ENCODE measurements at places on chromosomes 16 and 17.

GRCh38 chr16:60681043-60681442 is 1355.2 kb downstream of the CDH8 start:
- DNase-seq, result no peak

DNA sequence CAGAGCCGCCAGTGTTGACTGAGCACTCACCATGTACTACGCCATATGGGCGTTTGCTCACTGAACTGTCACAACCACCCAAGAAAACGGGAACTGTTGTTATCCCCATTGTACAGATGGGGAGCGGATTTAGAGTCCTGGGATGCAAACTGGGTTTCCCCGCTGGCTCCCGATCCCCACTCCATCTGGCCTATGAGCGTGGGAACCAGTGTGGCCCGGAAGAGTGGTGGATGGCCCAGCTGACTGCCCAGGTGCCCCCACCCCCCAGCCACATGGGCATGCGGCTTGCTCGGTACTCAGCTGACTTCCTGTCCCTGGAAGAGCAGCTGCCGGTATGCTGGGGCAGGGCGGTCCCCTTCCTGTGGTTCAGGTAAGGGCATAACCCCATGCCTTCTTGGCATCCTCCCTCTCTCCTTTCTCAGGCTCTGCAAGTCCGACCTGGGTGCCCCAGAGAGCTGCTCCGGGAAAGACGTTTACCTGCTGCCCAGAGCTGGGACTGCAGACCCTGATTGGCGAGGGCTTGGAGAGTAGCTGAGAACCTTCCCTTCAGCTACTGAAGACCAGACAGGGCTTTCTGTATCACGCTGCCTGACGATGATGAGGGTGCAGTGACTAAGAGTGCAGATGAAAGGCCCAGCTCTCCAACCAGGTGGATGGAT is 16.2 kb downstream of the SOCS3 start:
- DNase-seq, result peak; percentile 84

- peak; percentile 35 for DNase-seq
Observed at GRCh38 chr17:142102-142661, 4.8 kb downstream of the SCGB1C2 start.

DNA sequence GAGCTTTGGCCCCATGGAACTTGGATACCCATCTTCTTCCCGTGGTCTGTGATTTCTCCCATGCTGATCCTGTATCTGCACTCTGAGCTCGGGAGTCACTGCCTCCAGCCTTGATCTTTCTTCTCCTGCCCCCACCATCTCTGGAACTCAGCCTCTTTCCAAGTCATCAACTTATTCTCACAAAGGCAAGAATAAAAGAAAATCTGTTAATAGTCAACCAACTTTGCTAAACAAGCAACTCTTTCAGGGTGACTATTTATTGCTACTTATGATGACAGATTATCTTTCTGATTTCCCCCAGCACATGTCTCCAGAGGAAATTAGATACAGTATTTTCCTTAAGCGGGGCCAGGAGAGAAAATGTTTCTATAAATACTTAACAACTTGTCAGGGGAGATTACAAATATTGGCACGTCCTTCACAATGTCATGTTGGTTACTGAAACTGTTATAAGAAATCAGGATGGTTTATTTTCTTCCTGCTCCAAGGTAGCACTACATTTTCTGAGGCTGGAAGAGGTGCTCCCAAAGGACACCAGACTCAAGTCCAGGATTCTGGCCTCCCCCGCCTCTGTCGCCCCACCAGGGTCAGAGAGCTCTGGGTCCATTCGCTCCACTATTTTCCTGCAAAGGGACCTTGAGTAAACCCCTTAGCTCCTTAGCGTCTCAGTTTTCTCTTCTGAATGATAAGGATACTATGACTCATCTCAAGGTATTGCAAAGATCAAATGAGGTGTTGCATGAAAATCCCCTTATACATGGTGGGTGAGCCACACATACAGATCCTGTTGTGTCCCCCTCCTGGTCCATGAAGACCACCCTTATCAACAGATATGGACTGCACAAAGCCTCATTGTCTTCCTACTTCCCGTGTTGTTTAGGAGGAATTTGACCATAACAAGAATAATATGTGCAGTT is 205.2 kb upstream of the WSCD1 start:
- no peak for DNase-seq

- DNase-seq, result no peak
Observed at GRCh38 chr16:23114131-23114904, 34.9 kb downstream of the USP31 start.

DNA sequence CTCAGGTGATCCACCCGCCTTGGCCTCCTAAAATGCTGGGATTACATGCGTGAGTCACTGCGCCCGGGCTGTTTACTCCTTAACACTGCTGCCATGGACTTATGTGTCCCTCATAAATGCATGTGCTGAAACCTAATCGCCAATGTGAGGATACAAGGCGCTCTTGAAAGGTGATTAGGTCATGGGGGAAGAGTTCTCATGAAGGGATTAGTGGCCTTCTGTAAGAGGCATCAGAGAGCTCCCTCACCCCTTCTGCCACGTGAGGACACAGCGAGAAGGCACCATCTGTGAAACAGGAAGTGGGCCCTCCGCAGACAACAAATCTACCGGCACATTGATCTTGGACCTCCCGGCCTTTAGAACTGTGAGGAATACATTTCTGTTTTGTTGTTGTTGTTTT is 19.1 kb downstream of the ITPRIPL2 start:
- no peak for DNase-seq

Data from CD4-positive, alpha-beta T cell treated with Interleukin-17A for 1 hour (primary cell).